Pons (tissue), 1 donor: ENCODE measurements at places on chromosomes 3 and 15.

GRCh38 chr3:174199696-174200095 lies 659.4 kb upstream of the NAALADL2 start:
- DNase-seq = no peak

DNA sequence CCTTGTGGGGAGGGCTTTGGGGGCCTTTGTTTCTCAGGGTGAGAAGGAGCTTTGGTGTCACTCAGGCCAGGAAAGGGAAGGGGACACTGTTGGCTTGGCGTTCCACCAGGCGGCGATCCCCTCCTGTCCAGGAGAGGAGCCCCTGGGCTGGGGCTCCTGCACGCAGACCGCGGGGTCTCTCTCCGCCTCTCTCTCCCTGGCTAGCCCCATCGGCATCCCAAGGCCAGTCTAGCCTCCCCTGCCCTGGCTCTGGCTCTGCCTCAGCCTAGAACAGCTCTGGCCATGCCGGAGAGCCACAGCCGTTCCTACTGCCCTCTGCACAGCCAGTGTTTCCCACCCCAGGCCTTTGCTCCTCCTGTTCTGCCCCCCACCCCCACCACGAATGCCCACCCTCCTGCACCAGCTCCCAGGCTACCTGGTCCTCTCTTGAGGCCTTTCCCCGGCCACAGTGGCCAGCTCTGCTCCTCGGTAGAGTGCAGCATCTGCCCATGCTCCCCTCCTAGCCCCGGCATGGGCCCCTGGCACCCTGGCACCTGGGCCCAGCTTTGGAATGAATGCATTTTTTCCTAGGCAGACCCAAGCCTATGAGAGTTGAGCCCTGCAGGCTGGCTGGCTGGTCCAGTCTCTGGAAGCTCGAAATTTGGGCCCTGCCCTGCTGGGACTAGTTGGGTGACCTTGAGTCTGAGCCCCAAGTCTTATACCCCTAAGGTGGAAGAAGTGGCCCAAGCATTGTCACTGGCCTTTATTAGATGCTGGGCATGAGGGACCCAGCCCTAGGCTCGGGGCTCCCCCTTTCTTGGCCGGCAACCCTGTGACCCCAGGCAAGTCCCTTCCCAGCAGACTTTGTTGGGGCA lies 2.4 kb downstream of the PLXNA1 start:
- DNase-seq = no peak

DNA sequence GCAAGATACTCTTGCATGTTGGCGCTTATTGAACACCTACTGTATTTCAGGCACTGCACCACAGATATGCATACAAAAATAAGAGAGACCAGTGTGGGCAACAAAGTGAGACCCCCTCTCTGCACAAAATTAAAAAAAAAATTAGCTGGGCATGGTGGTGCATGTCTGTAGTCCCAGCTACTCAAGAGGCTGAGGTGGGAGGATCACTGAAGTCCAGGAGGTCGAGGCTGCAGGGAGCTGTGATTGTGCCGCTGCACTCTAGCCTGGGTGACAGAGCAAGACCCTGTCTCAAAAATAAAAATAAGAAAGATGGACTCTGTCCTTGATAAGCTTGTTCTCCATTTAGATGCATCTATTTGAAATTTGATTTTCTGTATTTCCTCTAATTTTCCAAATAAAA lies 20.8 kb downstream of the FEM1B start:
- no peak for DNase-seq

DNA sequence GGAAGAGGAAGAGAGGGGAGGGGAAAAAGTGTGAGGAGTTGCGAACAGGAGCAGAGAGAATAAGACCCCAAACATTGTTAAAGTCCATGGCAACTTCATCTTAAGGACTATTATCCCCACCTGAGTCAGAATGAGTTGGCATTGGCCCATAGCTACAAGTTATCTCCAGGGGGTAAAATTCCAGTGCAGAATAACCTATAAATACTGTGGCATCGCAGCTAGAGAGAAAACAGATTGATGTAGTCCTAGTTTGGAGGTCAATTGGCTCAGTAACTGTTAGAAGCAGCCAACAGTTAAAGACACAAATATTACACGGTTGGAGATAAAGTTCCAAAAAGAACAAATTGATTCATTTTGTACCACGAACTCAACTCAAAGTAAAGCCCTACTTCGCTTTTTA lies 313.9 kb upstream of the CCDC54 start:
- DNase-seq = peak; percentile 16

DNA sequence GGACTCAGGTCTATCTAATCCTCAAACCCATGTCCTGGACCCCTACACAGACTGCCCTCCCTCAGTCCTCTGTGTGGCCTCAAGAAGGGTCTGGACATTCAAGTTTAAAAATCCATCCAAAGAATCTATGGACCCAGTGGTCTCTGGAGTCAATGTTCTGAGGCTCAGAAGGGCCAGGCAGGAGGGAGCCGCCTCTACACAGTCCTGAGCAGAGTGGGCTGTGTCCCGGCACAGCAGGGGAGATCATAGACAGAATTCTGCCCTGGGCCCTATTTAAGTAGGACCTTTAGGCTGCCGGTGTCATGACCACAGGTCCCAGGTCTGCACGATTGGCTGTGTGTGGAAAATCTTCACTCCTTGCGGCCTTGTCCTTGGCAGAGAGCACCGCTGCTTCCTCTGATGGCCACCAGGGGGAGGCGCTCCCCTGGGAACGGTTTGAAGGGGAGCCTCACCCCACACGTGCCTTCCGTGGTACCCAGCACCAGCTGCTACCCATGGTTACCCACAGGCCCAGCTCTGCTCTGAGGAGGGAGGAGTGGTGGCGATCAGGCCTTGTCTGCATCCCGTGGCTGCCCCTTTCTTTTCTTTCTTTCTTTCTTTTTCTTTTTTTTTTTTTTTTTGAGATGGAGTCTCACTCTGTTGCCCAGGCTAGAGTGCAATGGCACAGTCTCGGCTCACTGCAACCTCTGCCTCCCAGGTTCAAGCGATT lies 37.9 kb downstream of the CHRD start:
- DNase-seq = peak; percentile 53

- peak; percentile 92 for DNase-seq
These were observed 44.6 kb downstream of the ZBTB38 start for GRCh38 chr3:141412936-141413354.

DNA sequence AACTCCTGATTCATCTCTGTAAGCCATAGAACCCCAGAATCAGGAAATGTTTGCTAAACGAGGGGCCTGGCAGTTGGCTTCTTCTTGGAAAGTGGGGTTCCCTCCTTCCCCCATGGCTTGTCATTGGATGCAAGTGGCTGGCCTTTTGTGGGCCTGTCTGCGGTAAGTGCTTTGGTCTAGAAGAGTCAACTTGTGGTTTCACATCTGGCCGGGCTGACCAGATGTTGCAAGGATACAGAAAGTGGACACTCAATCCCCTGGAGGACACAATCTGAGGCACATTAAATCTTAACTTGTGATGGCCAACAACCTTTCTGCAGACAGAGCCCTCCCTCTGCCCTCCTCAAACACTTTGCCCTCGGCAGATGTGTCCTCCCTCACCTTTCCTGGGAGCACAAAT lies 1.1 kb downstream of the FAH start:
- DNase-seq = no peak
